ENCODE measurements at places on chromosomes 2 and 18. TPM values are rescaled to one million over a fixed set of nuclear protein-coding genes. Genes with fewer than 3 reads are reported as not detected.

GRCh38 chr18:31658670-31659575 lies 25.5 kb downstream of the B4GALT6 start:
- DNase-seq, result no peak

Gene PDCL3
- total RNA-seq, result 9.6 TPM

- DNase-seq, result no peak
These were observed 249.8 kb downstream of the ANAPC1 start for GRCh38 chr2:111634050-111634794.

DNA sequence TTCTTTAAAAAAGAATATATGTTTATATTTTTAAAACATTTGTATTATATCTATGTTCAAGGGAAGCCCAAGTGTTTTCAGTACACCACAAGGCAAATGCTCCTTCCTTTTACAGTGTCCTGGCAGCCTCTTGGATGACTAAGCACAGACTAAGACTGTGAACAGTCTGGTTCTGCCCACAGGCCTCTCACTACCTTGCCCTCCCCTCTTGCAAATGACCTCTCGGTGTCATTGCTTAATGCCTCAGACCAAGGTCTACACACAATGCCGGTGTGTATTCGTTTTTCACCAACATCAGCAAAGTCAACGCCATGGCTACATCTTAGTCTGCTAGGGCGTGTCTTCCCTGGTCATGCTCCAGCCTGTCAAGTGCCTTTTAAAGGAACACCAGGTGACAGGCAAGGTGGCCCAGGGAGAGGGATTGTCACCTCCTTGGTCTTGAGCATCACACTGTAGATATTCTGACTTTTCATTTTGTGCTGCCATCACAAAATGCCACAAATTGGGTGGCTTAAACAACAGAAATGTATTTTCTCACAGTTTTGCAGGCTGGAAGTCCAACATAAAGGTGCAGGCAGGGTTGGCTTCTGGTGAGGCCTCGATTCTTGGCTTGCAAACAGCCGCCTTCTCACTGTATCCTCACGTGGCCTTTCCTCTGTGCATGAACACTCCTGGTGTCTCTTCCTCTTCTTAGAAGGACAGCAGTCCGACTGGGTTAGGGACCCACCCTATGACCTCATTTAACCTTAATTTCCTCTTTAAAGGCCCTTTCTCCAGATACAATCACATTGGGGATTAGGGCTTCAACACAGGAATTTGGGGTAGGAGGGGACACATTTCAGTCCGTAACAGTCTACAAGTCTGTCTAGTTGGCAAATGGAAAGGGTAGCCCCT lies 266.5 kb downstream of the KLHL29 start:
- DNase-seq, result peak; percentile 52

DNA sequence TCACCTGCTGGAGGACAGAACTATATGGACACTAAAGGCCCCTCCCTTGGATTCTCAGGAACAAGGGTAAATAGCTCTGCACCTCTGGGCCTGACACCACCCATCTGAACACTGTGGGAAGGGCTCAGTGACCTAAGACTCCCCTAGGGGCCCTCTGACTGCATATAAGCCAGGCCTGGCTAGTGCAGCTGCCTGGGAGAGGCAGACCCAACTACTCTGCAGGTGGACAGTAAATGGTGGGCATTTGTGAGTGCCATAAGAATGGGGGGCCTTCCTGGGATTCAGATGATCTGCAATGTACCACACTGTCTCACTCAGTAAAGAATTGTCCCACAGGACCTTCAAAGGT lies 11.2 kb upstream of the WIPF1 start:
- DNase-seq, result no peak

Gene CNTNAP5
- not detected for total RNA-seq

Gene SLC39A6
- total RNA-seq, result 39.5 TPM

- peak; percentile 68 for DNase-seq
These were observed 23.6 kb upstream of the SLC9A4 start for GRCh38 chr2:102449370-102449974.

DNA sequence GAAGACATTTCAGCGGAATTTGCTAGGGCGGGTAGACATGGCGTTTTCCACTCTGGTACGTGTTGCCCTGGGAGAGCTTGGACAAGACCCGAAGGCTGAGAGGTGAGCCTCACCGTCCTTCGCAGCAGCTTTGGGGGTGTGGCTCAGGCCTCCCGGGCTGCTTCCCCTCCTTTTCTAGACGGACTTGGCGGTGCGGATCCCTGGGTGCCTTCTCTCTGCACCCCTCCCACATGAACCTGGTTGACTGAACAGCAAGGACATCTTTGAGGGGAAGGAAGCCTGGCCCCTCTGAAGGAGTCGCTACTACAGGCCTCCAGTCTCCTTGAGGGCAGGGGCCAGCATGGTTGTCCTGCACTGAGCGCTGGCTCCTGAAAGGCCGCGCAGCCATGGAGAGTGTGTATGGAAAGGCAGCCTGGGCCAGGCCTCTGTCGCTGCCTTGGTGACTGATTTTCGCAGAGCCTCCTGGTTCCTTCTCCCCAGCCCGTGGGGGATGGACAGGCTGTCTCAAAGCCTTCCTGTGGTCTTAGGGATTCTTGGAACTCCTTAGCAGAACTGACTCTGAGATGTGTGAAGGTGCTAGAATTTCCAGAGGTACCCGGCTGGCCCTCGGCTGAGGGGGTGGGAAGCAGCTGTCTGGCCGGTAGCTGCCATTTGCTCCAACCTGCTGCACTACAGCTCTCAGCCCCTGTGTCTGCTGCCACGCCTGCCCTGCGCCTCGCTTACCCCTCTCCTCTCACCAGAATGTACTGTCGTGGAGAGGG lies 9.9 kb downstream of the CNNM4 start:
- DNase-seq, result no peak

Measured in adrenal gland (tissue), 19 donors.